Activated CD4-positive, CD25-positive, alpha-beta regulatory T cell (primary cell): ENCODE measurements at places on chromosomes 6 and 20.

DNA sequence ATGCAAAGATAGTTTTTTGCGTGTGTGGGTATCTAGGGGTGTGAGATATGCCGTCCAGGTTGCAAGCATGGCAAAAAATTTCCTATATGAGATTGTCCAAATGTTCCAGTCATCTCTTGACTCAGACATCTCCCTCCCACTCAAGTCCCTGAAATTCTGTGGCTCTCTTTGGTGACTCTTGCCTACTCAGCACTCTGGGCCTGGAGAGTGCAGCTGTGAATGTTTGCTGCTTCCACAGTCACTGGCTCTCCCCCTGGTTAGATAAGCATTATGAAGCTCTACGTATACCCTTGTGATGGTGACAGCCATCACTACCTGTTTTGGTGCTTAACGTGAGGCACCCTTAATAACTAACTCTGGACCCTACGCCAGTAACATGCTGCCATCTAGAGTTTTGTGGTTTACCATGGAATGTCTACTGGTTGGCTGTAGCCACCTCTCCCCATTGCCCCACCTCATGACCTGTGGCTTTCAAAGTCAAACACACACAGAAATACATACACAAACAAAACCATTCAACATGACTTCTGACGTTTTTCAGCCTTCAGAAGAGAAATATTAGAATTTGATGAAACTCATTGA is 621.9 kb upstream of the CITED2 start:
- DNase-seq: no peak

DNA sequence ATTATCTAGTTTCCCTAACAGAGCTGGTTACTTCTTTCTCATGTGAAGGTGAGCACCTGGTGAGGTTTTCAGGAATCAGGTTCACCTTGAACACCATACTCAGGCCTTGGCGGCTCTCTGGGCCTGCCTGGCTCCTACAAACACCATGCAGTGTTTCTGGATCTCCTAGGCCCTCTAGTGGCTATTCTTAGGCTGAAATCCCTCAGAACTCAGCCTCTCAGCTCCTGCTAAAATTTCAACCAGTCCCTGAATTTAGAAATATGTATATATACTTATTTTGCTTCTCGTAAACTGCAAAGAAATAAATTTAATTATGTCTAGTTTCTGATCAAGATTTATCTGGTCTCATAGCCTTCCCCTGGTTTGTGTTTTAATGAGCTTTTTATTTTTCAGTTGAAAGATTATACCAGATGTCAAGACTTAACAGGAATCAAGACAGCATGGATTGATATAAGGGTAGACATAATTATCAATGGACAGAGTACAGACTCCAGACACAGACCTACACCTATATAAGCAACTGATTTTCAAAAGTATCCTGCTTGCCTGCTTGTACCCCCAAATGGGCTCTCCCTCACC is 55.9 kb downstream of the ANKEF1 start:
- DNase-seq: no peak

- no peak for DNase-seq
These were observed 73.8 kb upstream of the CD2AP start for GRCh38 chr6:47403801-47404200.

GRCh38 chr6:137414599-137414998 is 79.6 kb downstream of the OLIG3 start:
- no peak for DNase-seq

DNA sequence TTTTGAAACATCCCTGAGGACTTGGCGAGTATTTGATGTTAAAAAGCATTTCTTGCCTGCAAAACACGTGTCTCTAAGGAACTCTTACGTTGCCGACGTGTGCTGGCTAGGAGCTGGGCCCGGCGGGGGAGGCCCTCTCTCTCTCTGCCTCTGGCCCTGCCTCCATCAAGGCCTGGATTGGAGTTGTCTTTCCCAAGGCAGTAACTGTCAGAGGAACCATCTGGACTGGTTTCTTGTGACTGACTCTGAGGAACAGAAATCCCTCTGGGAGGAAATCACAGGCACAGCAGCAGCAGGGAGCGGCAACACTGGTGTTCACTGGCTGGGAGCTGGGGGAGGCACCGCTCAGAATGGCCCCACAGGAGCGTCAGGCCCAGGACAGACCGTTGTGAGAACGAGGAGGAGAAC is 244.2 kb downstream of the NRN1 start:
- no peak for DNase-seq

DNA sequence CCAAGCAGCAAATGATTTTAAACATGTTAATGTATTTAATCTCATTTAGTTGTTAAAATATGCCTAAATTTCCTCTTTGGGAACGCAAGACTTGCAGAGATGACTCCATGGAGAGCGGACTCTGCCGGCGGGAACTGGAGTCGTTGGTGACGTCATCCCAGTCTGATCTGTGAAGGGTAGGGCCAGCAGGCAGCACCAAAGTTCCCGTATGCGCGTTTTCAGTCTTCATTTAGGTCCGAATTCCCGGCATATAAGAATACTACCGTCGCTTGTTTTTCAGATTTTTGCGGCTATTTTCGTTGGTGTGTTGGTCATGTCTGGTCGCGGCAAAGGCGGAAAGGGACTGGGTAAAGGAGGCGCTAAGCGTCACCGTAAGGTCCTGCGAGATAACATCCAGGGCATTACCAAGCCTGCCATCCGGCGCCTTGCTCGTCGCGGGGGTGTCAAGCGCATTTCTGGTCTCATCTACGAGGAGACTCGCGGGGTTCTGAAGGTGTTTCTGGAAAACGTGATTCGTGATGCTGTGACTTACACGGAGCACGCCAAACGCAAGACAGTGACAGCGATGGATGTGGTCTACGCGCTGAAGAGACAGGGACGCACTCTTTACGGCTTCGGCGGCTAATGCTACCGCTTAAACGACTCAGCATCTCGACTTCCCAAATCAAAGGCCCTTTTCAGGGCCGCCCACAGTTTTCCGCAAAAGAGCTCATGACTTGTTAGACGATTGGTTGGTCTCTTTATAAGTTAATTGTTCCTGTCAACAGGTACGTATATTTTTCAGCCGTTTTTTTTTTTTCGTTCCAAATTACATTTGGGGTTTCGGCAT is 117.3 kb downstream of the HFE start:
- DNase-seq: peak; percentile 50

GRCh38 chr6:47423079-47423478 is 54.5 kb upstream of the CD2AP start:
- DNase-seq: no peak

- no peak for DNase-seq
These were observed 114.8 kb upstream of the CD93 start for GRCh38 chr20:23200914-23201313.

DNA sequence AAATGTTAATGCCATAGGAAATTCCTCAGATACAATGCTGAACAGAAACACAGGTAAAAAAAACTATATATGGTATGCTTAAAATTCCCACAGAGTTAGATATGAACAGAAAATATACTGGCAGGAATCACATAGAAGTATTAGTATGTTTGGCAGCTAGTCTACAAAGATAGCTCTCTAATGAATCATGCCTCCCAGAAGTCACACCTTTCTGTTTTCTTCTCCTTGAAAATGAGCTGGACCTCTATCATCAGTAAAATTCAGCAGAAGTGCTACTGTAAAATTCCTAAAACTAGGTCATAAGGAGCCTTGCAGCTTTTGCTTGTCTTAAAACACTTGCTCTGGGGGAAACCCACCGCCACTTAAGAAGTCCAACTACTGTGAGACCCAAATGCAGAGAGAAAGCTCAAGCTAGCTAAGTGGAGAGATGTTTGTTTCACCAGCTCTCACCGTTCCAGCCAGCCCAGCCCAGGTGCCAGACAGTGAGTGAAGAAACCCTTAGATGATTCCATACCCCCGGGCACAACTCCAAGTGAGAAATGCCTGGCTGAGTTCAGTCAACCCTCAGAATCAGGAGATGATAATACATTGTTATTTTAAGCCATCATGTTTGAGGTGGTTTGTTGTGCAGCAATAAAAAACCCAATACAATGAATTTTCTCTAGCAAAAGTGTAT is 43.0 kb downstream of the TSPYL4 start:
- DNase-seq: no peak

DNA sequence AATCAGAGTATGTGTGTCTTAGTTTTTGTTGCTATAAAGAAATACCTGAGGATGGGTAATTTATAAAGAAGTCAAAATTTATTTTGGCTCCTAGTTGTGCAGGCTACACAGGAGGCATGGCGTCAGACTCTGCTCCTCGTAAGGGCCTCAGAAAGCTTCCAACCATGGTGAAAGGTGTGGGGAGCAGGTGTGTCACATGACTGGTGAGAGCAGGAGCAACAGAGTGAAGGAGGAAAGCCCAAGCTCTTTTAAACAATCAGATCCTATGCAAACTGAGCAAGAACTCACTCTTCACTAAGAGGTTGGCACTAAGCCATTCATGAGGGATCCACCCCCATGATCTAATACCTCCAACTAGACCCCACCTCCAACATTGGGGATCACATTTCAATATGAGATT is 1524.3 kb downstream of the HACE1 start:
- no peak for DNase-seq
